MG63 (cell line): ENCODE measurements at places on chromosomes 3 and 15. TPM values are rescaled to one million over a fixed set of nuclear protein-coding genes. Genes with fewer than 3 reads are reported as not detected.

Gene CASR
- total RNA-seq, result not detected in 2 replicates

Gene SIDT1
- not detected in 2 replicates for total RNA-seq

Gene ASB14
- total RNA-seq, result not detected in 2 replicates

Gene CHL1
- not detected in 2 replicates for total RNA-seq

GRCh38 chr3:127220497-127220896, 27.6 kb downstream of the PRR23E start:
- DNase-seq, result no peak
